ENCODE measurements at places on chromosomes 7 and 10.

- no peak for DNase-seq
Observed at GRCh38 chr7:26995666-26996065, 100.1 kb downstream of the HOXA1 start.

DNA sequence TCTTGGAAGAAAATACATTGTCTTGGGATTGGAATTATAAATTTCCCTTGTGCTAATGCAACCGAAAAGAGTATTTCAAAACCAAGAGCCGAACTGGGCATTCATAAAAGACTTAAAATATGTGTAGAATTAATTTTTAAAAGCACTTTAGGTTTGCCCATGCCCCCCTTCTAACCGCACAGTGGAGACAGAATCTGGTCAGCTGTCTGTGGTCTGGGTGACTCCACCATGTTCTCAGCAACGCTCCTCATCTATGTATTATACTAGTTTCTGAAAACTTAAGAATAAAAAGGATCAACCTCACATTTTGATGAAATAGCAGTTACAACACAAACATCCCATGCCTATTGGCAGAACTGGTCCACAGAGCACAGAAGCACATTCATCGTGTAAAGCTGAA is 192.6 kb upstream of the C7orf33 start:
- DNase-seq, result no peak

DNA sequence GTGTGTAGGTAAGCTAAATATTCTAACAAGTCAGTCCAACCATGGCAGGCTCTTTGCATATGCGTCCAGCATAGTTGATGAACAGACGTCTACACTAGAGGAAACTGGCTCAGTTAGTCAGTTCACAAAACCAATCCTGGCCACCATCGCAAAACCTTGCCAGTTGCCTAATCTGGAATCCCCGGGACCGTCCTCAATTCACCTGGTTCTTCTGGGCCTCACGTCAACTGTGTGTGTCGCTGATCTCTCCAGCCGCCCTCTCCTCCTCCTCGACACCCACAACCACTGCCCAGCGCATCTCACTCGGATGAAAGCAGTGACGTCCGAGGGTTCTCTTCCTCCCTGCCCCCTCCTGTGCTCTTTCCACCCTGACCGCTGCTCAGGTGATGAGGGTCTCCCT is 217.8 kb upstream of the SH2B2 start:
- no peak for DNase-seq

GRCh38 chr10:95503001-95503400 is 58.2 kb downstream of the SORBS1 start:
- DNase-seq, result no peak

GRCh38 chr10:42969147-42969546 is 107.7 kb upstream of the RET start:
- no peak for DNase-seq

GRCh38 chr7:102046373-102047117 is 229.1 kb downstream of the CUX1 start:
- no peak for DNase-seq

DNA sequence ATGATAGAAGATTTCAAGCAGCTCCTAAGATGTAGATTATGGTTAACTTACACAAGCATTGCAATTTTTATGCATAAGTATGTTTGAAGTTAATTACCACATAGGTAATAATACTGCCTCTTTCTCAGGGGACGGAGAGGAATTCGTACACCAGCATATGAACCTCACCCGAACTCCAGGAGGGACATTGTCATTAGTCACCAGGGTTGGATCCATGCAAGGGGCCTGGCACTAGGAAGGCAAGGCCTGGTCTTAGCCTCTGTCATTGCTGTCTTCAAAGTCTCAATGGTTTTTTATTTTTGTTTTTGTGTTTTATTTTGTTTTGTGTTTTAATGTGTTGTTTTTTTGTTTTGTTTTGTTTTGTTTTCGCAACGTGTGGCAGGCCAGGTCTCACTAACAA is 145.6 kb upstream of the PPP2R2D start:
- no peak for DNase-seq

DNA sequence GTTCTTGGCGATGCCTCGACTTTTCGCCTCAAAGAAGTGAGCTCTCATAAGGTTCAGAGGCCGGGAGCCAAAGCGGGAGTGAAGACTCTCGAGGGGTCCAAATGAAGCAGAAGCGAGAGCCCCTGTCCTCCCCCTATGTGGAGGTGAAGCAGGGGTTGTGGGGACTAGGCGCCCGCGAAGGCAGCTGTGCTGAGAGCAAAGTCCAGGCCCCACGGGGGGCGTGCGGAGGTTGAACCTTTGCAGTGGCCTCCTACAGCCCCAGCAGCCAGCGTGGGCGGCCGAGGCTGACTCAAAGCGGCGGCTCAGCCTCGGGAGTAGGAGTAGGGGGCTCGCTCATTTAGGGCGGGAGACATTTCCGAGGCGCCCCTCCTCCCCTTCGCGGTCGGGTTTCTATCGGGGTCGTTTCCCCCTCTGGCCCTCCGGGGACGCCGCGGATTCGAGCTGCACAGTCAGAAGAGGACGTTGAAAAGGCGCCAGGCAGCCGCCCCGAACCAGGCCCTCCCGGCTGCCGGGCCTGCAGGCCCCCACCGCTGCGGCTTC is 553 bp upstream of the ADD3 start:
- no peak for DNase-seq

GRCh38 chr10:76281659-76282058 is 850.2 kb downstream of the LRMDA start:
- DNase-seq, result no peak

DNA sequence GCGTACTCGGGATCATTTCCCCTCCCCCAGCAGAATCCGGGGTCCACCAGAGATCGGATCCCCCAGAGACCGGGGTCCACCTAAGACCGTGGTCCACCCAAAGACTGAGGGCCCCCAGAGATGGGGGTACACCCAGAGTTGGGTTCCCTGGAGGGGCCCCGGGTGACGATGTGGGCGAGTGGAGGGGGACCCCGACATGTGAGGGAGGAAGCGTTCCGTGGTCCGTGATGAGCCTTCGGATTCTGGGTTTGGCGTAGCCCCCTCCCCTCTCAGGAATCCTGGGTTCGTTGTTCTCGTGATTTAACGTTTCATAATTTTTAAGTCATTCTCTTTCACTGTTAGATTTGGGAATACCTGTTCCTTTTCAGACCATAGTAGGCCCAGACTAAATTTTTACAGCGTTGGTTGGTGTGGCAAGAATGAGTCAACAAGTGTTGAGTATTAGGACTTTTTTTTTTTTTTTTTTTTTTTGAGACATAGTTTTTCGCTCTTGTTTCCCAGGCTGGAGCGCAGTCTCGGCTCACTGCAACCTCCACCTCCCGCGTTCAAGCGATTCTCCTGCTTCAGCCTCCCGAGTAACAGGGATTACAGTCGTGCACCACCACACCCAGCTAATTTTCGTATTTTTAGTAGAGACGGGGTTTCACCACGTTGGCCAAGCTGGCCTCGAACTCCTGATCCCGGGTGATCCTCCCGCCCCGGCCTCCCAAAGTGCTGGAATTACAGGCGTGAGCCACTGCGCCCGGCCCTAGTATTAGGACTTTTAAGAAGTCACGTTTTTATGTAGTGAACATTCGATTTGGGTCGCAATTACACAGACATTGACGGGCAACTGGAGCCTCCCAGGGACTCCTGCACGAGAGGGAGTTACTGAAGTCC is 672 bp downstream of the GTPBP4 start:
- DNase-seq, result no peak

GRCh38 chr7:142938611-142939010 is 673 bp upstream of the LLCFC1 start:
- DNase-seq, result no peak

DNA sequence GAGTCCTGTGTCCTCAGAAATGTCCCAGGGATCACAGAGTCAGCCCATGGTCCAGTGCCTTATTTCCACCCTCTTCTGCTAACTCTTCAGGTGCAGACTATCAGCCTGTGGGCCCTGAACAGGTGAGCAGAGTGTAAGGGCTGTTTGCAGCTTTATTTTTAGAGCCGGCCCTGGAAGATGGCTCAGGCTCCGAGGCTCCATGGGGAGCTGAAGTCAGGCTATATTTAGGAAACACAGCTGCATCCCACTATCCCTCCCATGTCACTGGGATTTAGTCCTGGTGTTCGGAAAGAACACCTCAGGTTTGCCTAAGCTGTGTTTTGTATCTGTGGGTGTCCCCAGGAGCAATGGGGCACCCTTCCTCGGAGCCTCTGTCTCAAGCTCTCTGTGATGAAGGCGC is 126.9 kb downstream of the RPS24 start:
- no peak for DNase-seq

DNA sequence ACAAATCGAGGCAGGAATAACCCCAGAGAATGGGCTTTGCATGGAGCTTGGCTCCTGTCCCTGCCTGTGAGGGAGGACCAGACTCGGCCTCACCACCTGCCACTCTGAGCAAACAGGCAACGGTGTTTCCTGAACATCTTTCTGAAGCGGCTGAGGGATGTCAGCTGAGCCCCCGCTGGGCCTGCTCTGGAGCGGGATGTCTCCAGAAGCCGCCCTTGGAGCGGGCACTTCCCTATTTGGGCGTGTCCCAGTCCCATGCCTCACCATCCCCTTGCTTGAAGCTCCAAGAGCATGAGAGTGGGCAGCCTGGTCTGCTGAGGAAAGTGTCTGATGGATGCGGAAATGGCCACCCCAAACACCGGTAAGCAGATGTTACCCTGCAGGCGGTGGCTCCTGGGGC is 10.2 kb downstream of the ALKBH4 start:
- DNase-seq, result no peak

GRCh38 chr7:83921941-83922607 is 272.5 kb downstream of the SEMA3A start:
- no peak for DNase-seq

- DNase-seq, result no peak
Observed at GRCh38 chr10:117197189-117197588, at the start of gene KCNK18. Gene KCNK18 (plus strand): TSS chr10:117197489. CDS start chr10:117197489, 0 bp downstream.

DNA sequence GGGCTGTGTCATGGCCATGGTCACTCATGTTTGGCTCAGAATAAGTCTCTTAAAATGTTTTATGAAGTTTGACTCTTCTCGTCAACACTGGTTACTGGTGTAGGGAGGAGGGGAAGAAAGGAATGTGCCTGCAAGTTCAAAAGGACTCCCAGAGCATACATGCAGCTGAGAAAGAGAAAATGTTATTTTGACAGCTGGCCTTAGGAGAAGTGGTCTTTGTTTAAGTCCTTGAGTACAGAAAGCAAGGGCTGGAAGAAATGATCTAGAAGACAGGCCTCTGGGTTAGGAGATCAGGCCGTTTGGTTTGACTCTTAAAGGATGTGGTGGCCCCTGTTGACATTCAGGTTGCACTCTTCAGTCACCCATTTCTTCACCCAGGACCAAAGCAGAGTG is 245.5 kb downstream of the REEP3 start:
- DNase-seq, result peak; percentile 84

- DNase-seq, result no peak
Observed at GRCh38 chr10:132737390-132738048, 48.4 kb downstream of the NKX6-2 start.

DNA sequence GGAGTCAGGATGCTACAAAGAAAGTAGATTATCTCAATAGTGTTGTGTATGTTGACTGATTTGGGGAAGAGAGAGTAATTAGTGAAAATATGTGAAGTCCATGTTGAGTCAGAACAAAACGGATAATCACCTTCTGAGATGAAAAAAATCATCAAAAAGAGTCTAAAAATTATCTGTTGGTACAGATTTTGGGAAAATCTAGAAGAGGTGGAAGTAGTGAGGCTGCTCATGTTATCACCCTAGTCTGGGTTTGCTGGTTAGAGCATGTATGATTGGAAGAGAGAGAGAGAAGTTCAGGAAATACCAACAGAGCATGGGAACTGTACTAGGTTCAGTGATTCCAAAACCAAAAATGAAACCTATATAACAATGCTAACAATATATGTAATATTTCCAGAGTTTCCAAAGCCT is 12.3 kb downstream of the RPA3 start:
- no peak for DNase-seq

DNA sequence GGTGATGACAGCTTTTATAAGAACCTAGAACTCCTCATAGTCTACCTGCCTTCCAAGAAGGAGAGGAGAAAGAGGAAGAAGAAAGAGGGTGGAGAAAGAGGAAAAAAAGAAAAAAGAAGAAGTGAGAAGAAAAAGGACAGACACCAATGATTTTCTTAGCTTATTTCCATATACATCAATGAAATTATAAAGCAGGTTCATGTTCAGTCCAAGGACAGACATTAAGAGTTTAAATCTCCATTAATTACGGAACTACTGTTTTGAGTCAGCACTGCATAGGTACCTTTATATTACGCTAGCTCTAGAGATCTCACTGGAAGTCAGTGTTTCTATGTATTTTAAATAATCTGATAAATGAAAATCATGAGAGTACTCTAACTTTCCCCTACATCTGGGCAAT is 309.0 kb upstream of the HGF start:
- DNase-seq, result no peak

DNA sequence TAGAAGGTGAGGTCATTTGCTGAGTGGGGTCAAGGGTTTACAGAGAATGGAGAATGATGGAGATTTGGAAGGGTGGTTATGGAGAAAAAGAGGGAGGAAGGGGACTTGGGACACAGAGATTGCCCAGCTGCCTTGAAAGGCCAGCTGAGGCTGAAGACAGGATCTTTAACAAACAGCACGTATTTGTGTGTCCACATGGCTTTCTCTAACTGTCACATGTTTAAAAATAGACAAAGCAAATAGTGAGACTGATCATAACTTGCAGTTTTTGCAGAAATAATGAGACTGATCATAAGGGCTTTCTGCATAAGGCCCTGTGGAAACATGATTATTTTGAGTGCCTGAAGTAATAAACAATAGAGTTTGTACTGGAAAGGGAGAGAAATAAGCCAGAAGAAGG is 212.7 kb downstream of the HDAC9 start:
- no peak for DNase-seq

GRCh38 chr7:127793582-127793981 is 141.6 kb downstream of the SND1 start:
- no peak for DNase-seq

DNA sequence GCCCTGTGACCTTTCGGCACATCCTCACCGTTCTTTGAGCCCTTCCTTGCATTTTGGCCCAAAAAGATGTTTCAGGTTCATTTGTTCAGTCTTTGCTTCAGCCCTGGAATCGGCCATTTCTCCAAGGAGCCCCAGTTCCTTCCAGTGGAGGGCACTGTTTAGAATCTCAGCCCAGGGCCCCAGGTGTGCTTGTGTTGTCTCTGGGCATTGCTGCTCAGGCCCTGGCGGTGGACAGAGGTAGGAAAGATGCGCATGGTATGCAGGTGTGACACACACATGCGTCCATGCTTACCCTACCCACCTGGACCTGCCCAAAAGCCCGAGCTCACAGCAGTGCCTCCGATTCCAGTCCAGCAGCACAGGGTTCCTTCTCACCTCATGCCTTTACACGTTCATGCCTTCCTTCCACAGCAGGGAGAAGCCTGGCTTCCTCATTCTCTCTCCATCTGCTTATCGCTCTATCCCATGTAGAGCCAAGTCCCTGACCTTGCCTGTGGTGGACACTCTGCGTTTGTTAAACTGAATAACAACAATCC is 70.6 kb downstream of the LHPP start:
- no peak for DNase-seq

DNA sequence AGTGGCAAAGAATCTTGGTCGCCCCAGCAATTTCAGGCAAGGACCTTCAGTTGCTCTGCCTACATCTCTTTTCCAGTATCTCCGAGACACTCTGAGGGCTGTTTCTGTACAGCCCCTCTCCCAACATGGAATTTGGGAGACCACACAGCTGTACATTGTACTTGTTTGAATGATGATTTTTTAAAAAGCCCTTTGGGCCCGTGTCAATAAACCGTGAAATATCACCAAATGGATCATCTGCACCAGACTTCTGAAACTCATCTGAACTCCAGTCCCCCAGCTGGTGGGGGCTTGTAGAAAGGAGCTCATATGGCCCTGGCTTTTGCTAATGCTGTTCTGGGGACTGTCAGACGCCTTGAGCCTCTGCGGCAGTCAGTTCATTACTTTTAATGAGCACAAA is 374.9 kb downstream of the BBS9 start:
- DNase-seq, result no peak
